ENCODE measurements at places on chromosomes 4 and X.

DNA sequence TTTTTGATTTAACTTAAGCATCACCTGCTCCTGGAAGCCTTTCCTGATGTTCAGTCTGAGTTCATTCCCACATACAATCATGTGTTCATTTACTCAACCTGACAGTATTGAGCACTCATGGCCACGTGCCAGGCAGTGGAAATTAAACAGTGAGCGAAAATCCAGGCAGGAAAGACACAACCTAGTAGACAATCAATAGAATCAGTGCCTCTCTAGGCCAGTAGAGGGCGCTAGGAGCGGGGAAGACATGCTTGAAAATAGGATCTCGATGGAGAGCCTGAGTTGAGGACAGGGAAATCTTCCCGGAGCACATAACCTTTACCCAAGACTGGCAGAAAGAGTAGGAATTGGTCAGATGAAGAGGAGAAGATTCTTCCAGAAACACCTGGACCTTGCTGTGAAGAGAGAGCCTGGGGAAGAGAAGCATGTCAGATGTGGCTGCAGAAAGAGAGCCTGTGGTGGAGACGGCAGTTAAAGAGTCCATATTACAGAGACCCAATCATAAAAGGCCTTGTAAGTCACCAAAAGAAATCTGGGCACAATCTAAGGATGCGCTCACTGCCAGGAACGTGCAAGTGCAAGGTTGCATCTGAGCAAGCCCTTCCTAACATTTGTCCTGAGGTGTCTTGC, 103.5 kb downstream of the LDB2 start:
- peak; percentile 13 for DNase-seq

DNA sequence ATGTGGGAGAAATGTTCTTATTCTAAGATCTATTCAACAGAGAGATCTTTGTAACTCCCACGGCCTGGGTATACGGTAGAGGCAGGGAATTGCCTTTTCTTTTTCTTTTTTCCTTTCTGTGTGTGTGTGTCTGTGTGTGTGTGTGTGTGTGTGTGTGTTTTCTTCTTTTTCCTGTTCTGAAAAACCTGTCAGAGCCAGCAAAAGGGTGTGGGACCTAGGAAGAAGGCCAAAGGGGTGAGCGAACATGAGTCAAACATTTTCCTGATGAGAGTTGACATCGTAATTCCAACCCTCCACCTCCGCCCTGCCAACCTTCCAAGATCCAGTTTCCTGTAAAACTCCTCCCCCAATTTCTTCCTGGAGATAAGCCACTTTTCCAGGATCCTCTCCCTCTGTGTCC, 2.8 kb upstream of the CHIC2 start:
- DNase-seq = no peak

GRCh38 chr4:189874591-189874990, 66.1 kb upstream of the FRG1 start:
- DNase-seq = no peak

GRCh38 chr4:144899393-144899792, 198.6 kb downstream of the ANAPC10 start:
- no peak for DNase-seq

GRCh38 chrX:123477673-123478072, 255.2 kb downstream of the THOC2 start:
- no peak for DNase-seq

DNA sequence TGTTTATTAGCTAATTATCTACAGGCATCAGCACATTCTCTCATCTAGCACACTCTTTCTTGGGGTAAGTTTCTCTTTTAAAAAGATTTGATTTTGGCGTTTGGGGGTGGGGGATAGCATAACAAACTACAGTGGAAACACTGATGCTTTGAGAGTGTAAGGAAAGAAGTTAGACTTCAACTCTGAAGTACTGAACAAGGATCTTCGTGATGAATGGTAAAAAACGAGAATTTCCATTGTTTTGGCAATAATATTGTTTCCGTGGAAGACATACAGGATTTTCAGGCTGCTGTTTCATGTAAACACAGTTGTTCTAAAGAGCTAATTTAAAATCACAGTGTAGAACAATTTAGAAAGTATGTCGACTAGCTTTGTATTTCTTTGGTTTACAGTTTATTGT, 451 bp downstream of the LPAR4 start:
- DNase-seq = no peak

DNA sequence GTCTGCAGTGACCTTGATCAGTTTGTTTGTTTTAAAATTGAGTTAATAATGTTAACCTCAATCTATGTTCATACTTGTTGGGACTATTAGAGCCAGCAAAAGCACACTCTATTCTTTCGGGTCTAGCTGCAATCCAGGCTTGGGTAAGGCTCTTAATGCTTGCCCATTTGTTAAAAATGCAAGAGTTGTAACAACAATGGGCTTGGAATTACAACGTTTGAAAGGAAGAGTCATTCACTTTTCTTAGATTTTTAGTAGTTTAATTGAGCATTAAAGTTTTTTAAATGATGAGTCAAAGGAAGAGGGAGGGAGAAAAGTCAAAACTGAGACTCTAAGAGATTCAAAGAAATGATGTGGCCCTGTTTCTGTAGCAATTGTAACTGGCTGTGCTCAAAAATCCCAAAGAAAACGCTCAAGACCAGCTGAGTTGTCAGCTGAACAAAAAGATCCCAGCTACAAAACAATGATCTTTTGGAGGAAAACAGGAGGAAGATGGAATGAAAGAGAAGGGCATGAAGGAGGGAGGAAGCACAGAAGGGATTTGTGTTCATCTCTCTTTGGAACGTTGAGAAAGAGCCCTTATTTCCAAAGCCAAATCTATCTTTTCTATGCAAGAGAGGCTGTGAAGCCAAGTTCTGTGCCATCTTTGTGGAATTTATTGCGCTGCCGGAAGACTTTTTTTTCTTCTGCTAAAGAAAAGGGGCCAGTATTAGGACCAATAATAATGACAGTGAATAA, 5.5 kb downstream of the SCD5 start:
- DNase-seq = no peak

GRCh38 chr4:164621886-164622521, 131.9 kb upstream of the SMIM31 start:
- no peak for DNase-seq

DNA sequence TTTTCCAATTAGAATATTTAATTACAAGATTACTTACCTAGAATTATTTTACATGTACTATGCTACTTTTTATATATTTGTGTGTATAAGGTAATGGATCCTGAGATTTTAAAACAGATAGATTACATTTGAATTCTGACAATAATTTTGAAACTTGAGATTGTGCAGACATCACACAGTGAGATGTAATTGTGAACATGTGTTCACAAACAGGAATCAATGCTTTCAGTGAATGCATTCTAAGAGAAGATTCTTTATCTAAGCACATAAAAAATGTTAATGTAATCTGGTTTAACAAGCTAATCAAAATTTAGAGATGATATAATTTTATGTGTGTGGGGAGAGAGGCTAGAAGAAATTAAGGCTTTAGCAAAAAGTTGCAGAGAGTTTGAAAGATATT, 1925.5 kb downstream of the ARAP2 start:
- DNase-seq = no peak

DNA sequence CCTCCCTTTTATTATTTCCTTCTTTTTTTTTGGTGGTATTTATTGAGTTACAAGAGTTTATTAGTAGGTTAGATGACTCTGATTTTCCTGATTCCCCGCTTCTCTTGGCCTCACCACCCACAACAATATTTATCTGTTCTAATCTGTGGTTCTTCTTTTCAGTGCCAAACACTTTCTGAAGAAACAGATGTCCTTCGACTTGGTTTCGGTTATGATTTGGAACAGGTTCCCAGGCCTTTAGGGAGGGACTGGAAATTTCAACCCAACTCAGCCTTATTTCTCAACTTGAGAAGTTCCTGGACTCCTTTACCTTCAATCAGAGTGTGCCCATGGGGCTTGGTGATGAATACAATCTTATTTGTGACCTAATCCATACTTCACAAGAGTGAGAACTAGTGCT, 108.1 kb downstream of the UCHL1 start:
- DNase-seq = no peak
